HCEC 1CT (cell line): ENCODE measurements at places on chromosomes 16 and 17.

- DNase-seq, result no peak
Observed at GRCh38 chr16:1117176-1117900, 21.3 kb upstream of the C1QTNF8 start.

DNA sequence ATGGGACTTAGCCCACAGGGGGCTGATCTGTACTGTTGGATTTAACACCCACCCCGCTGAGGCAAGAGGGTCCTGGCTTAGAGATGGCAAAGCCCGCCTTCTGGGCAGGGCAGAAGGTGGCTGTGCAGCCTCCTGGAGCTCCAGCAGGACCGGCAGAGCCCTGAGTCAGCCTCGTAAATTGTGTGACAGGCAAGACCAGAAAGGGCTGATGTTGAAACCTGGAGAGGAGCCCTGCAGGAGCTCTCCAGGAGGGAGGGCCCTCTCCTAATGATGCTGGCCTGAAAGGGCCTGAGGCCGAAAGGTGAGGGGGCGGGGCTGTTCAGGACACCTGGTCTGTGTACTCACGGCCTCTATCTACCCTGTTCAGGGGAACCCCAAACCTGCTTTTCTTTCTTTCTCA is 22.5 kb upstream of the MYO15B start:
- peak; percentile 18 for DNase-seq

DNA sequence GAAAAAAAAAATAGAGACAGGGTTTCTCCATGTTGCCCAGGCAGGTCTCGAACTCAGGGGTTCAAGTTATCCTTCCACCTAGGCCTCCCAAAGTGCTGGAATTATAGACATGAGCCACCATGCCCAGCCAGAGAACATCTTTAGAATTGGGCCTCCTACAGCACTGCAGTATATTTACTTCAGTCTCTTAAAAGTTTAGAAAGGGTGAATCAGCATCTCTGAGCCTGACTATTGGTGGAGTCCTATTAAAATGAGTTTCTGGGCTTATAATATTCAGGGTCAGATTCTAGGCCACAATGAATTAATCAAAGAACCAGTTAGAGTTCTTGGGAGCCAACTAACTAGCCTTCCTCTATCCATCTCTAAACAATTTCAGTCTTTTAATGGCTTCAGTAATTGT is 22.8 kb downstream of the TADA2A start:
- DNase-seq, result no peak

GRCh38 chr17:45376171-45377005 is 56.3 kb downstream of the ARHGAP27 start:
- DNase-seq, result no peak

DNA sequence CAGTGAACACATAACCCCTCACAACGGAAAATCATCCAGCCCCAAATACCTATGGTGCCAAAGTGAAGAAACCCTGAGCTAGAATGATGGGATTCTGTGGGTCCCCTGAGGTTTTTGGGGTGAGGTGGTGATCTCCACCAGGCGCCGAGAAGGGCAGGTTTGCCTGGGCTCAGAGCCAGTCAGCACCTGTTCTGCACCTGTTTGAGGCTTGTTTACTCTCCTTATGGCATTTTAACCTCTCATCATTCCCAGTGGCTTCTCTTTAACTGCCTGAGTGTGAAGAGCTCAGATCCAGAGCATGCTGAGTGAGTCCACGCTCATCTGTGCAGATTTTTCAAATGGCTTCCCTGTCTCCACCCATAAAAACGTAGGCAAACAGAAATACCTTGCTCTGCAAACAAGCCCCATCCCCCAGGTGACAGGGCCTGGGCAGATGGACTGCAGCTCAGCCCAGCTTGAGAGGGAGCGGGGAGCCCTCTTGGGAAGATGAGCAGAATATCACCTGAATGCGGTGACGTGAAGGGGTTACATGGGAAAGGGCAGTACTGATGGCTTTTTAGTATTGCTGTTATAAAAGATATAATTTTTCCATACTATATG is 40.1 kb upstream of the CLEC19A start:
- no peak for DNase-seq

GRCh38 chr16:20969386-20969785 is 68.8 kb downstream of the LYRM1 start:
- no peak for DNase-seq

DNA sequence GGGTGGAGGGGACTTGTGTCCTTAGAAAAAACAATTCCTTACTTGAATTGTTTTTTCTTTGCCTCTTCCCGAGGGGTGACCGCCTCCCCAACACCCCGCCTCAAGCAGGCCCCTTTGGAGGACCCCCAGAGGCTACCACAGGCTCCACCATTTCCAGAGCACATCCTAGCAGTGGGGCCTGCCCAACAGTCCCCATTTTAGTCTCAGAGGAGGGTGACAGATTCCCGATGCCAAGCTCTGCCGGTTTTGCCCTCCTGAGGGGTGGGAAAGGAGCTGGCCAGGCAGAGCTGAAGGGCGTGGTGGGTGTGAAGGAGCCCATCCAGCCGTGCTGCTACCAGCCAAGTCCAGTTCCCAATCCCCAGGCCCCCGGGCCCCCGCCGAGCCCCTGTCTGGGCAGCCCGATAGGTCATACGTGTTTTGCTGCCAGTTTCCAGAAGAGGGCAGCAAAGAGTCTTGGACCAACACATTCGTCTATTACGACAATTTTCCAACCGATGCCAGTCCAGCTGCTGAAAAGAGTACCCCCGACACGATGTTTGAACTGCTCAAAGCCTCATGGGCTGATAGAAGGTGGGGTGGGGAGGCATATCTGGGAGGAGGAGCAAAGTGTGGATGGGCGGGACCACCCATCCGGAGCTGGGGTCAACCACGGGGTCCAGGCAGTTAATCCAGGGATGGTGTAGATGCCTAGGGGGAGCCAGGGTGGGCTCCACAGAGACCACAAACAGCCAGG is 18.8 kb upstream of the GAA start:
- peak; percentile 66 for DNase-seq

- DNase-seq, result no peak
Observed at GRCh38 chr17:78991906-78992532, 12.3 kb upstream of the LGALS3BP start.

DNA sequence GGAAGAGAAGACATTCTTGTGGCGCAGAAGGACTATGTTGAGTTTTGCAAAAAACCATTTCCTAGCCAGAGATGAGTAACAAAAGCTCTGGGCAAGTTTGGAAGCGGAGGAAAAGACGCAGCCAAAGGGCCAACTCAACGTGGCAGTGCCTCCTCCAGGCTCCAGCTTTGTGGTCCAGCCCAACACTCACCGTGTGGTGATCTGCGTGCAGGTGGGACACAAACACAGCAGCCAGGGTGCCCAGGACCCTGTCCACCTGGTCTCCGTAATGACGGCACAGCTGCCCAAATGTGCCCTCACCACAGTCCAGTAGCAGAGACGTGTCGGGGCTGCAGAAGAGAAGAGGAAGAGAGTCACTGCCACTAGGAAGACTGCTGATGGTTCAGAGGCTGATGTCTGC is 21.5 kb downstream of the ELAC2 start:
- DNase-seq, result no peak
